ENCODE measurements at places on chromosomes 3 and 15.

DNA sequence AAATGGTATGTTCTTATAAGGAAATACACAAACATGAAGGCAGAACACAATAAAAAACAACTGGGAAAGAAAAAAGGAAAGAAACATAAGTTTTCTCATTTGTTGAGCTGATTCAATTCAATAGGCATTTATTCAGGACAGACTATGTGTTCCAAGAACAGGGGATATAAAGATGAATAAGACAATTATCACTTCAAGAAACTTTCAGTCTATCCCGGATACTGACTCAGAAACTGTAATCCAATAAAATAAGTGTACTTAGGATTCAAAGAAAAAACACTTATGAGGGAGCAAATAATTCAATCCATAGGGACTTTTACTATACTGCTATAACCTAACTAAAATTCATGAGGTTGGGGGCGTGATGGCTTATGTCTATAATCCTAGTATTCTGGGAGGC lies 3.5 kb upstream of the POPDC2 start:
- no peak for DNase-seq

GRCh38 chr15:101580431-101580830 lies 71.8 kb downstream of the TM2D3 start:
- DNase-seq = no peak

- no peak for DNase-seq
These were observed 20.2 kb downstream of the TMEM39A start for GRCh38 chr3:119443179-119443578.

GRCh38 chr3:54951405-54951804 lies 23.5 kb upstream of the LRTM1 start:
- DNase-seq = no peak

- DNase-seq = no peak
These were observed 71.0 kb downstream of the PBRM1 start for GRCh38 chr3:52614689-52615088.

DNA sequence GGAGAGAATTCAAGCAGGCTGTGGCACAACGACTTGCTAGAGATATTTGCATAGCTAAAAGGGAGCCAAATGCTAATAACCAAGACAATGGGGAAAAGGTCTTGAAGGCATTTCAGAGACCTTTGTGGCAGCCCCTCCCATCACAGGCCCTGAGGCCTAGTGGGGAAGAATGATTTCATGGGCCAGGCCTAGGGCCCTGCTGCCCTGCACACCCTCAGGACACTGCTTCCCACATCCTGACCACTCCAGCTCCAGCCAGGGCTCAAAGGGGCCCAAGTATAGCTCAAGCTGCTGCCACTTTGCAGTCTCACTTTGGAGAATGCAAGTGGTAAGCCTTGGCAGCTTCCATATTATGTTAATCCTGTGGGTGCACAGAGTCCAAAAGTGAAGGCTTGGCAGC lies 21.5 kb upstream of the PTPN23 start:
- no peak for DNase-seq

DNA sequence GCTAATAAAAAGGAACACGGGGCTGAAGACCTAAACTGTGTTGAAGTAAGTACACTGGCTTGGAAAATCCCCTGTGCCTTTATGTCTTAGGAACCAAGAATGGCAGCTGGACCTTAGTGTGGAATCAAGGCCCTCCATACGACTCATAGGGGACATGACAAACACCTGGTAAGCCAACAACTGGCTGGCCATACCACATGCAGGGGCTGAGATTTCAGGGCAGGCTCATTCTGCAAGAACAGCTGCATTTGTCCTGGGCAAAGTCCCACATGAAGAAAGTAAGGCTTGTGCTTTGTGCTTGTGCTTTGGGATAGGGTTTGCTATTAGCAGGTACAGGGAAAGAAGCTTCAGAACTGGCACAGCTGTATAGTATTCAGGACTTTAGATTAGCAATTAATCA lies 18.0 kb downstream of the ETV5 start:
- no peak for DNase-seq

GRCh38 chr3:129016356-129016719 lies 15.2 kb downstream of the EFCC1 start:
- DNase-seq = no peak

- no peak for DNase-seq
These were observed 97.8 kb downstream of the LARS2 start for GRCh38 chr3:45486136-45486535.

DNA sequence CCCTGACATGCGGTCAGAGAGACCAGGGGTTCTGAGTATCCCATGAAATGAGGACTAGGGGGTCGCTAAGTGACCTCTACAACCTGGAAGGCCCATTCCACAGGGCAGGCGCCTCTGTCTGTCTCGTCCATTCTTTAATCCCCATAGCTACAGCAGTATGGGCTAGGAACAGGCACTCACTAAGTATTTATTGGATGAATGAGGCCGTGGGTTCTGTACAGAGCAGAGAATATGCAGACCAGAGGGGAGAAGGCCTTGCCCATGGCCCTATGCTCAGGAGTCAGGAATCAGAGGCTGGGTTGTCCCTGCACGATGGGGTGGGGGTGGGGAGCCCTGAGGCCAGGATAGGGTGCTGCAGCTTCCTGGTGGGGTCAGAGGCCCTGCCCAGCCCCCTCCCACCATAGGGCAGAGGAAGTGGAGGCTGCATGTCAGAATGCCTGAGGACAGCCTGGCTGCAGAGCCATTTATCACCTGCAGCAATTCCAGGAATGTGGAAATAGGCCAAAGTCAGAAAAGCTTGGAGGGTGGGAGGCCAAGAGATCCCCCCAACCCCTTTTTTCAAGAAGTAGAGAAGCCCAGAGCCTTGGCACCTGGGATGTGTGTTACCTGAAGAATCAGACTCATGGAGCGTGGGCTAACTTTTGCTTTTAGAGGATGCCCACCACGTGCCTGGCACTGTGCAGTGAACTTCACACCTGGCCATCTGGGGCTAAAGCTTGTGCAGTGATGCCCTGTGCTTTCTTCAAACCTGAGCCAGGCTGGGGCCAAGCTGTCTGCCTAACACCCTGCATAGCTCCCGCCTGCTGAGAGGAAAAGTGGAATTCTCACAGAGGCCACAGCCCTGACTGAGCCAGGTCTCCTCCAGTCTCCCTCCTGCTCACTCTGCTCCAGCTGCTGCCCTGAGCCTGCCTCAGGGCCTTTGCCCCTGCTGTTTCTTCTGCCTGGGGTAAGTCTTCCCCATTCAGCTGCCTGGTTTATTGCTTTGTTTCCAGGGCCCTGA lies 109.4 kb downstream of the WNT7A start:
- DNase-seq = no peak

GRCh38 chr3:44886561-44886960 lies 12.2 kb downstream of the TGM4 start:
- DNase-seq = no peak

DNA sequence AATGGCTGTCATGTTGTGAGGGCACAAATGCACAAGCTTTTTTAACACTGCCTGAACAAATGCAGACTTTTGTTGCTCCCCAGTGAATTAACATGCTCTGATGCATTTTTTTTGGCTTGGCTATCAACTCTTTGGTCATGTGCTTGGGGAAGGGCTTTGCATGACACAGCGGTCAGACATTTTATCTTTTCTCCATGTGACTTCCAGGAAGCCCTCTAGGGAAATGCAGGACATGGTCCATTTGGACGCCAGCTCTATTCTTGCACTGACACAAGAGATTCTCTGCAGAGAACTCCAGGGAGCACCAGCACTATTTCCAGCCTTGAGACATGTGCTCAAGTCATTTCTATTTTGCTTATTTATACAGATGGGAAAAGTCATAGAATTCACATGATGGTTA lies 46.2 kb downstream of the NEK11 start:
- no peak for DNase-seq

All from erythroblast (primary cell).